ENCODE measurements at places on chromosomes 5 and 9.
A peak's percentile ranks its signal among the peaks of the same experiment; 100 is the strongest.

GRCh38 chr5:94969174-94969573, 315.7 kb downstream of the MCTP1 start:
- no peak for DNase-seq

DNA sequence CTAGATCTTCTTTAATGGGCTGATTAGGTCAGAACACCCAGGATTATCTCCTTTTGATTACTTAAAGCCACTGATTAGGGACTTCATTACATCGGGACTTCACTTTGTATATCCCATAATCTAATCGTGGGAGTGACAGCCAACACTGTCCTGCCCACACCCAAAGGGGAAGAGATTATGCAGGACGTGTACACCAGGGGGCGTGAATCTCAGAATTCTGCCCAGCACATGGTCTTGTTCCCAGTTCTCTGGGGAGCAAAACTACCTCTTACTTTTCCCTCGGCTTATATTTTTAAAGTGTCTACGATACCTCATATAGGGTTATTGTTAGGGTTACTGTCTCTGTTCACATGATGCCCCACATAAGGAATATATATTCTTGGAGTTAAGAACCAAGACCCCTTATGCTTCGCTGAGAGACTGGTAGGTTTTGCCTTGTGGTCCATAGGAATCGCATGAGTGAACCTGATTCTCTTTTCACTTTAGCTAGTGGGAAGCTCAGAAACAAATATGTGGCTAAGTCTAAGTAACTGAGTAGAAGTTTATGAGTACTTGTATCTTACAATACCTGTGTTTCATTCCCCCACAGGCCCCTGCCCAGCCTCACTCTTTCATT, 192.7 kb downstream of the GNA14 start:
- DNase-seq = no peak

- no peak for DNase-seq
Measured at GRCh38 chr9:68725070-68725469, 20.0 kb downstream of the PIP5K1B start.

DNA sequence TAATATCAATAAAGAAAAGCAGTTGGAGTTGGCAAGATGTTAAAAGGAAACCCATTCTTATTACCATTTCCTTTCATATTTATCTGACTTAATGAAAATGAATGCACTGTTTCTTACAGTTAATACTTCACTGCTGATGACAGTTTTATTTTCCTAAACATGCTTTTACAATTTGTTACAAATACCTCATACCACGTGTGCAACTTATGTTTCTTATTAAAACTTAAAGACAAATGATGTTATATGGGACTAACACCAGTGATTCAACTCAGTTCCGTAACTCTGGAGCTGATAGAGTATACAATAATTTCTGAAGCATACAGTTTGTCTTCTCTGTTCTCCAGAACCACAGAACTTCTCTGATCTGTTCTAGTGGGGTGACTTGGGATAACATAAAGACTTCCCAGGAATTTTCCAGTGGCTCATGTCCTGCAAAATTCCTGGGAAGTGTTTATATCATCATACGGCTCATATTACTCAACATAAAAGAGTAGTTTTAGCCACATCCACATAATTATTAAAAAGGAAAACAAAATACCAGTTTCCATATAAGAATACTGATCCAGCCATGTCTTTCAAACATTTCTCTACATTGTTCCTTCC, 1259.0 kb upstream of the C9orf72 start:
- no peak for DNase-seq

DNA sequence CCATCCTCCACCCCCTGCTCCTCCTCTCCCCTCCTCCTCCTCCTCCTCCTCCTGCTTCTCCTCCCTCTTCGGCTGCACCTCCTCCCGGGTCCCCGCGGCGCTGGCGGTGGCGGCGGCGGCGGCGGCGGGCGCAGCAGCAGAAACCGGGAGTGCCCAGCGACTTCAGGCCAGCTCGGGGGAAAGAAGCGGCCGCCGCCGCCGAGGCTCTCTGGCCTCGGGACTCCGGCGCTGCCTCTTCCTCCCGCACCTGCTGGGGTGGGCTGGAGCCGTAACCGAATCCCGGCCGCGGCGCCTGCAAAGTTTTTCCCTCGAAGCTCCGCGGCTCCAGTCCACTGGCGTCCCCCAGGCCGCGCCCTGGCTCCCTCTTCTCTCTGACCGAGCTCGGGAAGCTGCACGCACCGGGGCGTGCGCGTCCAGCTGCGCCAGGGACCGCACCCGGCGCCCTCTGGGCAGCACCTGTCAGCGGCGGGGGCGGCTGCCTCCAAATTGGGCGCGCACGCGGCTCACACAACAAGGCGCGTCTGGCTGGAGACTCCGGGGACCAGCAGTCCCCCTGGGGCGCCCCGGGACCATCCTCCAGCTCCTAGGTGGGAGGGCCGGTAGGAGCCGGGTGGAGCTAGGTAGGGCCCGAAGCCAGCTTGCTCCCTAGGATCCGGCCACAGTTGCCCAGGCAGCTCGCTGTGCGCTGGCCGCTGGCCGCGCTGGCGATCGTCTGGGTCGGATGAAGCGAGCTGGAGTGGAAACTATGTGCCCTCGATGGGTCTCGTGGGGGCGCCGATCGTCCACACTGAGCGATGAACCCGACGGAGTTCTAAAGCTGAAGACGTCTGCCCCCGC, at the start of gene MCTP1:
Gene MCTP1, minus strand, starts transcription at position 523 of the 837 bp plus-strand sequence.
- DNase-seq = no peak

- no peak for DNase-seq
Measured at GRCh38 chr9:137487454-137488326, 28.6 kb upstream of the NSMF start.

DNA sequence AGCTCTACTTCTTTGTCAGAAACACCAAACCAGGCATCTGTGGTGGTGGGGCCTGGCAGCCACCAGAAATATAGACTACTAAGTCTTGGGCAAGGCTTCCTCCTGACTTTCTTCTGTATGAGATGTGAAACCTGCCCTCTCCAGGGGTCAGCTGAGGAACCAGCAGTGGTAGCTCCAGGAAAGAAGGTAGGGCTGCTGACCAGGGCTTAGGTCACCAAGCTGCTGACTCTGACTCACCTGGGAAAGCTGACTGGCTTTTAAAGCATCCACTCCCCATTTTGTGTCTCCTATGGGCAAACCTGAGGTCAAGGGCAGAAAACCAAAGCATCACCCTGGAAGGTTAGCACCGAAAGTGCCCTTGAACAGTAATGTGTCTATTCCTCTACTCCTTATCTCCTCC, 10.4 kb upstream of the SH3TC2 start:
- no peak for DNase-seq

- DNase-seq = no peak
Measured at GRCh38 chr5:151738125-151738848, 20.1 kb downstream of the ATOX1 start.

GRCh38 chr5:149808264-149808982, 78.3 kb downstream of the PPARGC1B start:
- no peak for DNase-seq

- no peak for DNase-seq
Measured at GRCh38 chr9:112051812-112052211, 123.3 kb downstream of the SUSD1 start.

DNA sequence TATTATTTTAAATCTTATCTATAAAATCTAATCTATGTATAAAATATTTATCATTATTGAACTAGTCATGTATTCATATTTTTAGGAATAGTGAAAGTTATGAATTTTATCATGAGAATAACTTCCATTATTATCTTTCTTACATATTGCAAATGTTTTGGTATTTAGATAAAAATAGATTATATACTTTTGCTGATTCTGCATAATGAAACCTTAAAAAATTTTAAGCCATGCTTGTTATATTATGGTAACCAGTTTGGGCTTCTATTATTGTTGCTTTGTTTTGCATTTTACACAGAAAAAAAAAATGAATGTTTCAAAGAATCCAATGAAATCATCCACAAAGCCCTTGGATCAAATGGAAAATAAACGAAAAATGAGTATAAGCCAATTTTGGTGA, 772.5 kb downstream of the NR2F1-AS1 start:
- DNase-seq = no peak

DNA sequence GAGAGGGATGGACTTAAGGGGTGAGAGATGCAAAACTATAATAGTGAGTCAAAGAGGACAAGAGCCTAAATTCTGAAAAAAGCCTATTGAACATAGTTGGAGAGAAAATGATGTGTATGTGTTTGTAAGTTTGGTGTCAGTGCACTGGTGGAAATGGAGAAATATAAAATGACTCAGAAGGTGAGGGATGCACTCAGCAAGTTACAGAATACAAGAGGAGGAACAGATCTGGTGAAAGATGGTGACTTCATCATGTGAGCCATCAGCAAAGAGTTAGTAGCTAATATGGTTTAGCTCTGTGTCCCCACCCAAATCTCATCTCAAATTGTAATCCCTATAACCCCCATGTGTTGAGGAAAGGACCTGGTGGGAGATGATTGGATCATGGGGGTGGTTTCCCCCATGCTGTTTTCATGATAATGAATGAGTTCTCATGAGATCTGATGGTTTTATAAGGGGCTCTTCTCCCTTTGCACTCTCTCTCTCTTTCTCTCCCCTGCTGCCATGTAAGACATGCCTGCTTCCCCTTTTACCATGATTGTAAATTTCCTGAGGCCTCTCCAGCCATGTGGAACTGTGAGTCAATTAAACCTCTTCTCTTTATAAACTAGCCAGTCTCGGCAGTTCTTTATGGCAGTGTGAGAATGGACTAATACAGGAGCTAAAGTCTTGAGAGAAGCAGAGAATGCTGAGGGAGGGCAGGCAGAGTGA, 30.4 kb upstream of the FYB1 start:
- no peak for DNase-seq

GRCh38 chr5:66617226-66617861, 21.2 kb downstream of the MAST4 start:
- DNase-seq = no peak

GRCh38 chr9:21294364-21294774, 10.7 kb downstream of the IFNA5 start:
- DNase-seq = no peak

- no peak for DNase-seq
Measured at GRCh38 chr9:121368745-121369144, 1.3 kb downstream of the STOM start.

DNA sequence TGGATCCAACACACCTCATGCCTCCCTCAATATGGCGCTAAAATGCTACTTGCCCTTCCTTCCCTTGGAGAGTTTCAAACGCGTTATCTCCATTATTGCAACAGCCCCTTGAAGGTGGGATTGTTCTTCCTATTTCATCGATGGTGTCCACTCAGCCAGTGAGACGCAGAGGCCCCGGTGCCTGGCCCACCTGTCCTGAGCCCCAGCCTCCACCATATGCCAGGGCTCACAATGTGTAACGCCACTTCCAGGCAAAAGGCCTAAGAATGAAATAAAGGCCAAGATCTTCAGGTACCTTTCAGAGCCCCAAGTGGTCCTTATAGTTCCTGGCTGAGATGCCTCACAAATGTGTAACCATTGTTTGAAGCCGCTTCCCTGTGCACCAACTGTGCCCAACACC, 170.7 kb upstream of the PHYKPL start:
- DNase-seq = no peak

GRCh38 chr5:111278858-111279504, 54.8 kb downstream of the CAMK4 start:
- DNase-seq = peak; percentile 87

- DNase-seq = no peak
Measured at GRCh38 chr9:134230942-134231325, 66.6 kb upstream of the RNU6ATAC start.

DNA sequence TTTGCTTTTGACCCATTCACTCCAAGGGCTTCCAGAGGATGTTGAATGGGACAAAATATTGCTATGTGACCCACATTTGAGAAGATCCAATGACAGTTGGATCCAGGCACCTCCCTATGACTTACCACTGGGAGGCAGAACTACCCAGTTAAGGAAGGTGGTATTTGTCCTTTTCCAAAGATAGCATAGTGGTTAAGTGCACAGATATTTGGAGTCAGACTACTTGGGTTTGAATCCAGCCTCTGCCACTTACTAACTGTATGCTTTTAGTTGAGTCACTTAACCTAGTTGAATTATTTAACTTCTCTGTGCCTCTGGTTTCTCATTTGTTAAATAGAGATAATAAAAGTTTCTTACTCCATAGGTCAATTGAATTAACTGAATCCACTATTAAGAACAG, 74.5 kb upstream of the PALM2AKAP2 start:
- no peak for DNase-seq

DNA sequence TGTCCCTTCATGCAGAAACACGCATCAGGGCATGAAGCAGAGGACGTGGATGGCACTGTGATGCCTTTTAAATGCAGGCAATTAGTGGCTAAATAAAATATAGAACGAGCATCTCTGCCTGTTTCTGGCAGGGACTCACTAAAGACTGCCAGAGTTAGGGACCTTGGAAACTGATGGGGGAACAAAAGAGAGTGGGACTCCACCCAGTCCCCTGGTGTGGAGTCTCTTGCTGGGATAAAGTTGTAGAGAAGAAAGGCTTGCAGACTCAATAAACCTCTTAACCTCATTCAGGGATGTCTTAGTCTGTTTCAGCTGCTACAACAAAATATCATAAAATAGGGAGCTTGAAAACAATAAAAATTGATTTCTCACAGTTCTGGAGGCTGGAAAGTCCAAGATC, 87.6 kb upstream of the ARAP3 start:
- DNase-seq = no peak

DNA sequence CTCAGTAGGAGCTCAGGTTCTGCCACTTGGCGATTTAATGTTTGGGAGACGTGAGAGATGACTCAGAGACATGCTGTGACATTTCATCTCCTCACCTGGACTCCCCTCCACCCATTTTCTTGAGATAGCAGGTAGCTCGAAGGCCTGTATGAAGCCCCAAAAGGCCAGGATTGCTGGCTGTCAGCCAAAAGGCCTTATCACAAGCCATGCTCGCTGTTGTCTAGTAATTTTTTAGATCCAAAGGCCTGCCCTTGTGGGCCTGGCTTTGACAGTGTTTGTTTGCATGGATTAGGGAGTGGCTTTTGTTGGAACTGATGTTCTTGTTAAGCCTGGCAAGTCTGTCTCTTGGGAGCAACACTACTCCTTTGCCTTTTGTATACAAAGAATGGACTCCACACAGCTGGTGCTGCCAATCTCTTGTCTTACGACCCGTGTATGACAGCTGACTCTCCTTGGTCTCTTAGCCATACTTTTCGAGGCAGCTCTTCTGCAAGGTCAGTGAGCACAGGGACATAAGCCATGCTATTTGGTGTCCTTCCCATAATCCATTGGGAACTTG, 22.7 kb downstream of the CAVIN4 start:
- DNase-seq = no peak

DNA sequence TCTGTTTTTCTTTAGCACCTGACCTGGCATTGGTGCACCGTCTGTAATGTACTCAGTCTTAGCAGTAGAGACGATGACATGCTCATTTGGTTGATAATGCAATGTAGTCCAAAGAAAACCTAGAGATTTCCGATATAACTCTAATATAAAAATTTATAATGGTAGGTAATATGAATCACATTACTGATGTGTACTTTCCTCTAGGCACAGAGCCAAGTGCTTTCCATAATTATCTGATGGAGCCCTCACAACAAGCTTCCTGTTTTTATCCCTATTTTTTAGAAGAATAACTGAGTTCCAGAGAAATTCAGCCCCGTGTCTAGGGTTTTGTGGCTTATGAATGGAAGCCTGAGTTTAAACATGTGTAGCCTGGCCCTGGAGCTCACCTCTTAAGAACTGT, 53.7 kb downstream of the KDM4C start:
- DNase-seq = no peak

- no peak for DNase-seq
Measured at GRCh38 chr9:37922363-37923117, 18.6 kb upstream of the SLC25A51 start.
